NCI-H2107 (cell line): ENCODE measurements at places on chromosomes 7 and 10.

DNA sequence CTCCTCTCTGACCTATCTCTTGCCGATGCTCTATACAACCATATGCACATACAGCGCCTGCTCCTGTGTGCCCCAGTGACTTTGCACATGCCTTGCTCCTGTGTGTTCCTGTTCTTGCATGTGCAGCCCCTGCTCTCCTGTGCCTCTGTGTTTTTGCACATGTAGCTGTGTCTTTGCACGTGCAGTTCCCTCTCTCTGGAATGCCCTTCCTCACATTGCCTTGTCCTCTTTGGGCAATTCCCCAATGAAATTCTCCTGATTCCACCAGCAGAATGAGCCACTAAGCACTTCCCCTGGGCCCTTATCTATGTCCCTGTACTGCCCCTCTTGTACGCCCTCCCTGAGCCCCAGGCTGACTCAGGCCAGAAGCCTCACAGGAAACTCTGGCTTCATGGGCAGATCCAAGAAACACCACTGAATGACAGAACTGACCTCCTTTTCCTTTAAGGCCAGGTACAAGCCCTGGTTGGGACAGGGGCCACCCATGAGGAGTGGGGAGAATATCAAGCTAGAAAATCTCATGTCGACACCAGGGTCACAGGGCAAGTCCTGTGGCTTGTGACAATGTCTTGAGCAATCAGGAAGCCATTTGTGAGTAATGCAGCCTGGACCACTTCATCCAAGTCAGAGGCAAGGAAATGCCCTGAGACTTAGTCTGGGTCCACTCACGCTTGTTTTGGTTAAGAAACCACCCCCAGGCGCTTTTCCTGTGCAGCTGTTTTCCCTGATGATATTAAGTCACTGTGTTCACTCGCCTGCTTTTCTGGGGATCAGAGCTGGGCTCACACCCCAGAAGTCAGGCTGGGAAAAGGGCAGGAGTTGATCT is 1.9 kb upstream of the ARHGAP22 start:
- no peak for DNase-seq

DNA sequence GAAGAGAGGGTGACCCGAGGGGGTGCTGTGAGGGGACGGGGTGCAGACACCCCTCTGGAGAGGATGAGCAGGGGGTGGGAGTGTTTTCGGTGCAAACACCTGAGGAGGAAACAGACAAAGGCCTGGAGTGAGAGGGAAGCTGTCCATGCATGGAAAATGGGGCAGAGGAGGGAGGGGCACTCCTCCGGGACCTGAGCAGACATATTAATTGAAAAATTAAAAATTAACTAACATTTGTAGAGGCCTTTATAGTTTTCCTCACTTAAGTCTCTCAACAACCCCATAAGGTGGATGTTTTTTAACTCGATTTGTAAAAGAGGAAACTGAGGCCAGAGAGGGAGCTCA is 1.2 kb downstream of the VPS37D start:
- DNase-seq = no peak

DNA sequence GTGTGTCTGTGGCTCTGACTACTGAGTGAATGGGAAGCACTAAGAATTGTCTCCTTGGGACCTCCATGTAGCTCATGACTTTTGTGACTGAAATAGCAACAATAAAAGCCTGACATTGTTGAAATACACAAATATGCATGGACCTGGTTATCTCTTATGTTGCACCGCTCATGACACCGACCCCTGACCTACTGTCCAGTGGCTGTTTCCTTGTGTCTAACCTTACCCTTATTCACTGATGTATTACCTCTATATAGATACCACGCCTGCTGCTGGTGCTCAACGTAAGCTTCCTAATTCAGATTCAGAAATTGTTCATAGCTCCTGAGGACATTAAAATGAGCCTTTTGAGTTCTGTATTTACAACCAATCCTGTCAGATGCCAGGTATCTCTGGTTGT is 243.4 kb upstream of the SEMA3C start:
- DNase-seq = no peak

DNA sequence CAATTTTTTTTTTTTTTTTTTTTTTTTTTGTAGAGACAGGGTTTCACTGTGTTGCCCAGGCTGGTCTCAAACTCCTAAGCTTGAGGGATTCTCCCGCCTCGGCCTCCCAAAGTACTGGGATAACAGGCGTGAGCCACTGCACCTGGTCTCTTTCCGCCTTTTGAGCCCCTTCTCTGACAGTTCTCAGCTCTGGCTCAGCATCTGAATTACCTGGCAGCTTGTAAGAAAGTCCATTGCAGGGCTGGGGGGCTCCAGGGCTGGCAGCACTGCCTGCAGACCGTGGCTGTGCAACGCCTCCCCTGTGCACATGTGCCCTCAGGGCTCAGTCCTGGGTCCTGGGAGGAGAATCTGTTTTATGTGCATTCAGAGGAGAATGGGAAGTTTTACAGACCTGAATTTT is 37.6 kb downstream of the VWA2 start:
- DNase-seq = no peak

GRCh38 chr10:102402512-102402896 is 7.0 kb downstream of the NFKB2 start:
- DNase-seq = no peak

- no peak for DNase-seq
Observed at GRCh38 chr7:35505066-35505465, 189.9 kb downstream of the HERPUD2 start.

- DNase-seq = no peak
Observed at GRCh38 chr7:139893999-139894398, 64.9 kb downstream of the TBXAS1 start.

GRCh38 chr7:49639808-49640207 is 133.6 kb upstream of the VWC2 start:
- no peak for DNase-seq

GRCh38 chr7:55152516-55152915 is 133.7 kb downstream of the EGFR start:
- no peak for DNase-seq

- no peak for DNase-seq
Observed at GRCh38 chr10:43417950-43418768, 9.2 kb upstream of the HNRNPF start.

- no peak for DNase-seq
Observed at GRCh38 chr10:114095559-114096337, 52.1 kb downstream of the ADRB1 start.
